ENCODE measurements at places on chromosomes 5 and 9.

GRCh38 chr5:8749556-8749955 lies 796.3 kb downstream of the SEMA5A start:
- no peak for DNase-seq

GRCh38 chr5:122608222-122608621 lies 166.7 kb upstream of the SNX2 start:
- no peak for DNase-seq

DNA sequence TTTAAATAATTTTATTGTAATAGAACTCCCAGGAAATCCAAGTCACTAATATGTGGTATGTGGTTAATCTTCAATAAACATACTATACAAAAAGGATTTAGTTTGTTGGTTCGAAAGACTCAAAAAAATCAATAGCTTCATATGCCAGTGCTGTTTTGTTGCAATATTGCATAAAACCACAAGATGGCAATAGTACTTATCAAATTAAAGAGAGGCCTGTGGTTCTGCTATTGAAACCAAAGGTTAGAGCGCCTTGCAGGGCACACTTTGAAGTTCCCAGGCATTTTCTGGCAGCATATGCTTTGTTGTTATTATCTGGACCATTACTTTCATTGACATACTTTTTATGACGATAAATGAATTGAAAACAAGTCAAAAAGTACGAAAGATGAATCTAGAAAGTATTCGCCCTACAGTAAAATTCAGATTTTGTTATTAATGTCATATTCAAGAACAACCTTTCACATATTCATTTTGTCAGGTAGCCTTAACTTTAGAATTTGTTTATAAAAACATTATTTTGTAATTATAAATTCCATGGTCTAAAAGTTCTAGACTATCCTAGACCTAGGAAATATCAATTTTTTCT lies 316.3 kb downstream of the MCTP1 start:
- no peak for DNase-seq

DNA sequence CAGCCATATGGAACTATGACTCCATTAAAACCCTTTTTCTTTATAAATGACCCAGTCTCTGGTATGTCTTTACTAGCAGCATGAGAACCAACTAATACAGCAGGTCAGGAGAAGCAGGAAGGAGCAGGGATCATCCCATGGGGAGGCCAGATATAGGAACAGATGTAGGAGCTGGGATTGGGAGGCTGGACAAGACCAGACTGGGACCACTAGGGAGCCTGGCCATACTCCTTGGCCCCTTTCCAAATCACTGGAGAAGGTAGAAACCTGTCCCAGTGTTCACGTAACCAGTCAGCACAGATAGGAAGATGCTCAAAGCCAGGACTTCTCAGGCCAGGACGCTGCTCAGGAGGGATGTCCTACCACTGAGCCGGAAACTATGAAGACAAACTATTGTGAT lies 95.5 kb downstream of the LMX1B start:
- DNase-seq = no peak

DNA sequence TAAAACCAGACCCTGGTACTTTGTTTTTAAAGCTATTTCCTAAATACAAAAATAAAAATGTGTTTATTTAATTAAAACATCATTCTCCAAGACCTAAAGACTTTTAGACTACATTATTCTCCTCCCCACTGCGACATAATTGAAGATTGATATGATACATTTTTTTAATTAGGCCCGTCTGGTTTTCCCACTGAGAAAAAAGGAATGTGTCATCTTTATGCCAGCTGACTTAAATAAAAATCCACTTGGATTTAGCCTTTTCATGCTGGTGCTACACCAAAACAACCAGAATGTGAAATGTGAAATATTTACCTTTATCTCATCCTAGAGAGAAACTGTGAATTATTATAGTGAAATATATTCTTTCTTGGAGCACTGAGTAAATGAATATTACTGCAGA lies 155.5 kb upstream of the PPP1R2B start:
- DNase-seq = no peak

GRCh38 chr5:72767289-72768010 lies 49.0 kb upstream of the TNPO1 start:
- DNase-seq = no peak

GRCh38 chr5:35253582-35253981 lies 23.3 kb upstream of the PRLR start:
- no peak for DNase-seq

- DNase-seq = no peak
These were observed 159.1 kb downstream of the CSNK1G3 start for GRCh38 chr5:123671042-123671441.

- DNase-seq = no peak
These were observed 174.0 kb downstream of the IRX2 start for GRCh38 chr5:2577312-2578036.

DNA sequence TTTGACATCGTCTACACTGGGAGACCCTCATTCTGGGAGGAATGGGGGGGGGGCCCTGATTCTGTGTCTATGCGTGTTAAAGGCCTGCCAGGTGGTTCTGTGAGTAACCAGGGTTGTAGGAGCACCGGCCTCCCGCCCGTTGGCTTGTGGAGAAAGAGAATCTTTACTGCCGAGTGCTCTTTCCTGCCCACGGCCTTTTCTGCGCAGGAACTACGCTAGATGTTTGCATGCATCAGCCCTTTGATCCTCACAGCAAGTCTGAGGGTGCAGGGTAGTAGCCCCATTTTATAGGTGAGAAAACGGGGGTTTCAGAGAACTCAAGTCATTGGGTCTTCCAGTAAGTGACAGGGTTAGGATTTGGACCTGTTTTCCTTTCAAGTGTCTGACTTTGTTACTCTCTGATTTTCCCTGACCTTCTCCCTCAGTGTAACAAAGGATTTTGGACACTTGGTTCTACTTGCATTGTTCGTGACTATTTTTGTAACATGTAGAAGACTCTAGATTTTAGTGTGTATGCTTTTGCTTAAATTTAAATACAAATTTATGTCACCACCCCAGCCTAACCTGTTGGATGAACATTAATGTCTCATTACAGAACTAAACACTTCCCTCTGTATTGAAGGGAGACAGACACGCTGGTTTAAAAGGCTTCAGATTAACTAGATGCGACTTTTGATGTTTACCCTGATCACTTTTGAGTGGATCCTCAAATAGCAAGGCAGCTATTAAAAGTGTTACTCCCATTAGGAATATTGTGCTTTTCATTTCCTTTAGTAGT lies 22.0 kb downstream of the MAST4 start:
- DNase-seq = no peak

DNA sequence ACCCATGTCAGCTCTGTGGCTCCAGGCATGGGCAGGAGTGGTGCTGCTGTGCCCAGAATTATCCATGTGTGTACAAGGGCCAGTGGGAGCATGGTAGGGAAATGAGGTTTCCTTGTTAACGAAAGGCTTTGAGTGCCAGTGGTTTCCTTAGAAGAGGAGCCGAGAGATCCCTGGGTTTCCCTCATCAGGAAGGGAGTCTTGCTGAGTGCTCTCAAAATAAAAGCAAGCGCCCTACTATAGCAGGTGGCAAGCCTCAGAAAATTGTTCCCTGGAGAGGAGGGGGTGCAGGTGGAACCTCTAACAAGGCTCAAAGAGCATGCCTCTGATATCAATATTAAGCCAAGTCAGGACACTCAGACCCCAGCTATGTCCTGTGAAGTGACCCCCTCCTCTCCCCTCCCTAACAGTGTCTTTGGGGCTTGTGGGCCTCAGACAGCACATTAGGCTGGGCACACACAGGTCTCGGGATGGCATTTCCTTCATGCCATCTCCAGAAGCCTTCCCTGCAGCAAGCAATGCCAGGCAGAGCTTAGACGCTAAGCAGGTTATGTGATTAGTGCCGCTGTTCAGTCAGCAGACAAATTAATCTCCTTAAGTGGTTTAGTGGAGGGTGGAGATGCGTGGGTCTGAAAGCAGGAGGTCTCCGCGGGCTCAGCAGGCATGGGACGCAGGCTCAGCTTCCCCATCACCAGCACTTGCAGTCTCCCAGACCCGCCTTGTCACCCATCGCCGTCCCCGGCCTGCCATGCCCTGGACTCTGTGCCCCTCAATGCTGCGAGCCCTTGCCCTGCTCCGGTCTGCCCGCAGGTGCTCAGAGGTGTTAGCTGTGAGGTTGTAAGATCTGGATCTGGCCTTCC lies 60.0 kb upstream of the RARS1 start:
- no peak for DNase-seq

DNA sequence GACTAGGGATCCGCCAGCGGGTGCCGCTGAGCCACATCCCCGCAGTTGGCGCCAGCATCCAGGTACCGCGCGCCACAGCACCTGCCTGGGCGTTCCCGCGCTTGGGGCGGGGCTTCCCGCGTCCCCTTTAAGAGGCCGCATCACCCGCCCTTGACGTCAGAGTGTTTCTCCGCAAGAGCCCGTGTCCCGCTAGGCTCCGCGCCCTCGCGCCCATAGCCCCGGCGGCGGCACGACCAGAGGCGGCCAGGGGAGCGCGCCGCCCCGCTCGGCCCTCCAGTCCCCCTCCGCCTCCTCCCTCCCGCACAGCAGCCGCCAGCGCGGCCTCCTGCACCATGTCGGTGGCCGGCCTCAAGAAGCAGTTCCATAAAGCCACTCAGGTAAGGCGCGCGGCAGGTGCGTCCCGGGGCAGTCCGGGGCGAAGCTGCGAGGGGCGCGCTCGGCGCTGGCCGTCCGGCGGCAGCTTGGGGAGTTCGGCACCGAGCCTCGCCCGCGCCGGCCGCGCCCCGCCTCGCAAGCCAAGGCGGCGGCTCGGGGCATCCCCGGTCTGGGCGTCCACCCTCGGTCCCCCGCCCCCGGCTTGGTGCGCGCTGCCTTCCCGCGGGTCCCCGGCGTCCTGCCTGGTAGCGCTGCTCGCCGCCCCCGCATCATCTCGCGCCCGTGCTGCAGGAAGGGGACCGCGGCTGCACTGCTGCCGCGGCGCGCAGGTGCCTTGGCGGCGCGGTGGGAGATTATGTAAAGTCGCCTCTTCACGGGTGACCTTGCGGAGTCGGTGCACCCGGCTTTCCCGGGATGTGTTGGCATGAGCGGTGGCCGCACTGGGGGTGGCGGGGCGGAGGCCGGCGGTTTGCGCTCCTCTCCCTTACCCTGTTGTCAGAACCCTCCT lies at the start of gene SH3GL2:
SH3GL2 (plus strand) TSS at position 156 of the 883 bp plus-strand sequence.
- no peak for DNase-seq

DNA sequence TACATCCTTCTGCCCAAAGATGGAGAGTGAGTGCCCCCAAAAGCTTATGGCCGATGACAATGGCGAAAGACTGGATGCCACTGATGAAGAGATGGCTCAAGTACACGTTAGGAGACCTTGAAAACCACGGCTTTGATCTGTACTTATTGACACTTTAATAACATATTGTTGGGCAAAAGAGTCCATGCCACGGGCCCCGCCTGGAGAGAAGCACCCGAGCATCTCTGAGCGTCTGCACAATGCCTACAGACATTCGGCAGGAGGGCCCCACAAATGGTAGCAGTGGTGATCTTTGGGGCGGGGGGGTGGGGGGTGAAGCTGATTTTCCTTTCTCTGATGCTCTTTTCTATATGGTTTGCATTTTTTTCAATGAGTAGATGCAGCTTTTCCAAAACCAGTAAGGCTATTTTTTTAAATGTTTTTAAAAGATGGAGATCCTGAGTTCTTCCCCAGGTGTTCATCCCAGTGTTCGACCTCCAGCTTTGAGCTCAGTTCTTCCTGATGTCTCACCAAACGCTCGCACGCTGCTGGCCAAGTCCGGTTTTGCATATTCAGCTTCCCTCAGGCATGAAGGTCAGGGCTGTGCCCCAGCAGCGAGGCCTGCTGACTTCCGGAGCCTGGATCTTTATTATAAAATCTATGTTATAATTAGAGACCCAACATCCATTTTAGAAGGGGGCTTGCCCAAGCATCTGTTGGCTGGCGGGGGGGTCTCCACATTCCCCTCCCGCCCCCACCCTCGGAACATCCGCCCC lies 34.3 kb upstream of the BARHL1 start:
- DNase-seq = no peak

GRCh38 chr5:54090495-54091120 lies 219.8 kb downstream of the ARL15 start:
- no peak for DNase-seq

GRCh38 chr5:27240791-27241190 lies 202.4 kb upstream of the CDH9 start:
- DNase-seq = no peak

DNA sequence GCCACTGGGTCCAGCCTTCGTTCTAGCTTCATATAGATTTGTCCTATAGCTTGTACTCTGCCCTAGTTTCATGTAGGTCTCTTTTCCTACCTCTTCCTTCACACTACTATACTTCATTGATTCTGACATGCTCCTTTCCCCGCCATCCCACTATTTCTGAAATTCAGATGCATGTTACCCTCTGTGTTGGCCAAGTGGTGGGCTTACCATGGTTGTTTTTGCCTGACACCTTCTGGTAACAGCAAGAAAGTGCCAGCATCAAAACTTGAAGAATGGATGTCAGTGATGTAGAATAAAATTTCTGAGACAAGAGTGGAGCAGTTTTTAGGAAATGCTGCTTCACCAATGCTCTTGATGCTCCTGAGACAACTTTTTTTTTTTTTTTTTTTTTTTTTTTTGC lies 19.5 kb upstream of the SERINC5 start:
- DNase-seq = no peak

DNA sequence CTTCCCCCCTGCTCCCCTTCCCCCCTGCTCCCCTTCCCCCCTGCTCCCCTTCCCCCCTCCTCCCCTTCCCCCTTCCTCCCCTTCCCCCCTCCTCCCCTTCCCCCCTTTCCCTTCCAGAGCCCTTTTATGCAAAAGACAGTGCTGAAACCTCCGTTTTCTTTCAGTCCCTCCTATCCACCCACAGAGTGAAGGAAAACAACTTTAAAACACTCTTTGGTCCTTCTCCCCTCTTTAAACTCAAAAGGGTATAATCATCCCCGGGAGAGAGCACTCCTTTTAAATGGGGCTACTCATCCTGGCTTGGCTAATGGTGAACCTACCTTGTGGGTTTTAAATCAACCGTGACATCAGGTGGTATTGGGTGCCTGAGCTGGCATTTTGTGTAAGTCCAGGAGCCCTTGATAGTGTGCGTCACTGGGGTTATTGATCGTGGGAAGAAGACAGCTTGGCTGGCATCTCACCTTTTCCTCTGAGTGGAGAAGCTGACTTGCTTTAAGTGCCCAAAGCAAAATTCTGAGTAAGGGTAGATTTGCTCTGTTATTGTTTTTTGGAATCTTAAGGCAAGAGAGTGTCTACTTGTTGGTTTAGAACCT lies 2.7 kb downstream of the LARP1 start:
- DNase-seq = no peak

- no peak for DNase-seq
These were observed 15.5 kb upstream of the TRIM32 start for GRCh38 chr9:116671605-116672004.

DNA sequence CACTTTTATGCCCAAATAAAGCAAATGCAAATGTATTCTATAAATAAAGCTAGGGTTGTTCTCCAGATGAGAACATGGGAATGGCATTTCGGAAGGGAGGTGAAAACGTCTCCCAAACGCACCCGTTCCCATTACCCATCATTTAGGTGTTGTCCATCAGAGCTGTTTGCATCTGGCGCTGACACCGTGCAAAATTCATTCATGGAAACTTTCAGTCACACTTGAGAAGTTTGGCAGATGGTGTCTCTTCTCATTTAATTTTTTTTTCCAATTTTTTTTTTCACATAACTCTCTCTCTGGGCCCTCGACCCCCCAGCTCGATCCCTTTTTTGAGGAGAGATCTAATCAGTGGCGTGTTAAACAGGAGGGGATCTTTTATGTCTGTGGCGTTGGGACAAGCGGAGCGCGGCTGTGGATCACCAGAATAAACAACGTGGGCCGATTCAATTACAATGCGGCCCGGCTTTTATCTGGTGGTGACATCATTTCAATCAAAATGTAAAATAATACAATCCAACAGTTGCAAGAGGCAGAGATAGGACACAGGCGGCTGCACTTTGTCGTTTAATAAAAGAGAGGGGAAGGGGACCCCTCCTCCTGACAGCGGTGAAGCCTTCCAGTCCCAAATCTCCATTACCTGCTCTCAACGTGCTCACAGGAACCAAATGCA lies 246.1 kb upstream of the IRX4 start:
- DNase-seq = no peak
